Stimulated activated CD8-positive, alpha-beta memory T cell treated with anti-CD3 and anti-CD28 coated beads, Interleukin-2, amount 100 ng/mL, for 1 hour (primary cell): ENCODE measurements at places on chromosomes 13 and 19.

DNA sequence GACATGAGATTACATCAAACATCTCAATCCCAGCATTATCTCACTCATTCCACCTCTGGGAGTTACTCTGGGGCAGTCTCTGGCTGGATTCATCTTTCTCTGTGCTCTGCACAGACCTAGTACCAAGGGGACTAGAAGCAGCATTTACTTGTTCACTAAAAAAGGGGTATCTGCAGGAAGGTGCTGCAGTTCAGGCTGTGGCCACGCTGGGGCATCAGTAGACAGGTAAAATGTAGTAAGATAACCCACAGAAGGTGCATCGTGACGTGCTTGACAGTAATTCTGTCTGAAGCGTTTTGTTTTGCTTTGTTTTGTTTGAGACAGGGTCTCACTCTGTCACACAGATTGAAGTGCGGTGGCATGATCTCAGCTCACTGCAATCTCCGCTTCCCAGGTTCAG lies 29.3 kb downstream of the ZNF564 start:
- no peak for DNase-seq

- DNase-seq: no peak
Observed at GRCh38 chr13:32425158-32425557, 2.8 kb downstream of the N4BP2L1 start.

- no peak for DNase-seq
Observed at GRCh38 chr19:29971648-29972047, 29.6 kb downstream of the URI1 start.

DNA sequence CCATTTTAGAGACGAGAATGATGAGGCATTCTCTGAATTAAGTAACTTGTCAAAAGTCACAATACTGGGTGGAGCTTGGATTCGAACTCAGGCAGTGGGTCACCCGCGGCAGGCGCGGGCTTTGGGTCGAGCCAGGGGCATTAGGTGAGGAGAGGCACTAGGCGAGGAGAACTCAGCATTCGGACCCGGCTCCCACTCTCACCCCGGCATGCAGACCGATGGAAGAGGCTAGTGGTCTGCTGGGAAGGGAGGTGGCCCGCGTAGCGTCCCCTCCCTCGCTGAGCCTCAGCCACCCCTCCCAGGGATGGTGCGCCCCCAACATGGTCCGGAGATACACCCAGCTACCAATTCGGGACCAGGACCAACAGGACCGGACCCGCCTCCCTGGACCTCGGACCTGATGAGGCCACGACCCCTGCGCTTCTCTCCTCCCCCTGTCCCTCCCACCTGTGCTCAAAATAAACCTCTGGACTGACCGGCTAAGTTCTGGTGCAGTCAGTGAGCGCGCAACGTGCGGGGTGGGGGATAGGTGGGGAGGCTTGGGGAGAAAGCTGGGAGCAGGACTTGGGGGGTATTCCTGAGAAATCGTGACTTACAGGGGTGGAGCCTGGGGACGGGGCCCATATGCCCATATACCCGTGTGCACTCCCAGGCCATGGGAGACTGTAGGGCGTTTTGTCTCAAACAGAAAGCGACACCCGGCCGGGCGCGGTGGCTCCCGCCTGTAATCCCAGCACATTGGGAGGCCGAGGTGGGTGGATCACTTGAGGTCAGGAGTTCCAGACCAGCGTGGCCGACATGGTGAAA lies 1.3 kb upstream of the SNAPC2 start:
- DNase-seq: no peak

- DNase-seq: no peak
Observed at GRCh38 chr13:23707674-23708073, 137.5 kb downstream of the TNFRSF19 start.

DNA sequence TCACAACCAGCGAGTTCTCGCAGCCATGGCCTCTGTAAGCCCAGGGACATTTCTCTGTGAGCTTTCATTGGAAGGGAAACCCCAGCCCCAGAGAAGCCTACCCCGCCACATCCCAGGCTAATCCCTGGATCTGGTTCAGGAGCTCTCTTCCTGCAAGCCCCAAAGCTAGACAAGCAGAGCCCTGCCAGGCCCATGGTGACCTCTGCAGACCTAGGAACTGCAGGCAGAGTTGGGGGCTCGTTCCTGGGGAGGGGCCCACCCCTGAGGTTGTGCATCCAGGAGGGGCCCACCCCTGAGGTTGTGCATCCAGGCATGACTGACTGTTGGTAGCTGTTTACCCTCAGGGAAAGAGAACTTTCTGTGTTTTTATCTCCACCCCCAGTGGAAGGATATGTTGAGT lies 21.7 kb downstream of the KCTD15 start:
- no peak for DNase-seq

DNA sequence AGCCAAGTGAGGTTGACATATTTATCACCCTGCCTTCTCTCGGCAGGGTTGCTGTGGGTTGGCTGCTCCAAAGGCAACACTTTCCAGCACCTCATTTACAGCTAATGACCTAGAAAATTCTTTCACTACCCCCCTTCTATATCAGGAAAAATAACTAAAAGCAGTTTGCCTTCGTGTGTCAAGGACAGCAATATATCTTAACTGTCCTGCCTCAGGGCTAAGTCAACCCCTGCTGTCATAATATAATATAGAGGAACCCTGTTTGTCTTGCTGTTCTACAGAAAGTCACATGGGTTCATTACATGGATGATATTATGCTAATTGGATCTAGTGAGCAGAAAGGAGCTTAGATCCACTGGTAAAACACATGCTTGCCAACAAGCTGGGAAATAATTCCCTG lies 28.1 kb upstream of the USP12 start:
- DNase-seq: no peak

- DNase-seq: no peak
Observed at GRCh38 chr19:33063753-33064457, 783 bp downstream of the RHPN2 start.

DNA sequence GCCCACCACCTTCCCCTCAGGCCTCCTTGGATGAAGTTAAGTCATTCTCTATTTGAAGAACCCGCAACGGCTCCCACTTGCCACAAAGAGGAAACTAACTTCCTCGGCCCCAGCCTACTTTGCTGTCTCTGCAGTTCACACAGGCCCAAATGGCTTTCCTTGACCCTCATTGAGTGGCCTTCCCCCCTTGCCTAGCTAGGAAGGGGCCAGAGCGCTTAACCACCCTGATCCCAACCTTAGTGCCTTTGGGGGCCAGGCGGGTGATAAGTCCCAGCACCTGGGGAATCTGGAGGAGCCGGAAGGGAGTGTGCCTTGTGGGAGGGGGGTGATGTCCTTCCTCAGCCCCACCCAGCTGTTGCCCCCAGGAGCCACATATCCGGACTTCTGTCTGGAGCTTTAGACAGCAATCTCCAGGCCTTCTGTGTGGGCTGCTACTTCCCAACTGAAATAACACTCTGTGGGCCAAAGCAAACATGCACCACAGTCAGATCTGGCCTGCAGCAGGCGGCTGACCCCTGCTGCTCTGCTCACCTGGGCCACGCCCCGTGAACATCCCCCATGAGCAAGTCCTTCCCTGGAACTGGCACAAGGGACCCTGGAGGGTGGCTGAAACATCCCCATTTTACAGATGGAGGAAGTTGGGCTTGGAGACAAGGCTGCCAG lies 10.5 kb downstream of the NECTIN2 start:
- no peak for DNase-seq

DNA sequence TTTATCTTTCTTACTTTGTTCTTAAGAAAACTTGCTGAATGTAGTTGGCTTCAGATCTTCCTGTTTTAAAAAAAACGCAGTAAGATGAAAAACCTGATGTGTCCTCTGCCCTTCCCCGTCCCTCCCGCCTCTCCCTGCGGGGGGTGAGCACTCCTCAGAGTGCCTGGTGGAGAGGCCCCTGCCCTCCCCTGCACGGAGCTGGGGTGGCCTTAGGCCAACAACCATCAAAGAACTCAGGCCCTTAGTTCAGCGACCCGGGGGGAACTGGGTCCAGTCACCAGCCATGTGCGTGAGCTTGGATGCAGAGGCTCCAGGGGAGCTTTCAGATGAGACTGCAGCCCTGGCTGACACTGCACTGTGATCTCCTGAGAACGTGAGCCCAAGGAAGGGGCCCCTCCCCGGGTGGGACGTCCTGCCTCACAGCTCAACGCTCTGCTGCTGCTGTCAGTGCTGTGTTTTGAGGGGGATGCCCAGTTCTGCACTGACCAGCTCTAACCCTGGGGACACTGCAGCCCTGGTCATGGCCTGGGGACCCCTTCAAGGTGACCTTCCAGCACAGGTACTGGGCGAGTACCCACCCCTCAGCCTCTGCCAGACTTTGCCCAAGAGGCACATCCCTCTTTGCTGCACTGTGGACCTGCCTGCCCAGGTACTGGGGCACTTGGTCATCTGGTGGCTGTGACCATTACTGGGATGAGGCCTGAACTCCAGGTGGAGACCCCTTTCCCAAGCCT lies 42.7 kb downstream of the ANKRD10 start:
- DNase-seq: no peak

DNA sequence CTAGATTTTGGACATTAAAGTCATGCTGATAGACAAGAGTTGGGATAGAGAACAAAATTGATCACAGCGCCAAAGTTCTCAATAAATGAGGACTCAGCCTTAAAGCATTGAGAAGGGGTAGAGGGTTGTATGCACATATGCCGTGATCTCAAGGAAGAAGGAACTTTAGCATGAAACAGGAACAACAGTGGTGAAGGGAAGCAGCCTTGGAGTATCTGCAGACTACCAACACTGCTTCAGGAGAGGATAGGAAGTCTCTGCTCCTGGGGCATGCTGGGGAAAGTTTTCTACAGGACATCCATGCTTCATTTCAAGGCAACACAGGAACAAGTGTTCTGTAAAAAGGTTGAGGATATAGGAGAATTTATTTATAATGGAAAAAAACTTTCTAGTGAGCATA lies 111.9 kb upstream of the MLNR start:
- DNase-seq: no peak

GRCh38 chr19:884420-885211 lies 8.4 kb downstream of the MED16 start:
- no peak for DNase-seq

GRCh38 chr13:105089858-105090643 lies 1445.4 kb downstream of the EFNB2 start:
- no peak for DNase-seq

DNA sequence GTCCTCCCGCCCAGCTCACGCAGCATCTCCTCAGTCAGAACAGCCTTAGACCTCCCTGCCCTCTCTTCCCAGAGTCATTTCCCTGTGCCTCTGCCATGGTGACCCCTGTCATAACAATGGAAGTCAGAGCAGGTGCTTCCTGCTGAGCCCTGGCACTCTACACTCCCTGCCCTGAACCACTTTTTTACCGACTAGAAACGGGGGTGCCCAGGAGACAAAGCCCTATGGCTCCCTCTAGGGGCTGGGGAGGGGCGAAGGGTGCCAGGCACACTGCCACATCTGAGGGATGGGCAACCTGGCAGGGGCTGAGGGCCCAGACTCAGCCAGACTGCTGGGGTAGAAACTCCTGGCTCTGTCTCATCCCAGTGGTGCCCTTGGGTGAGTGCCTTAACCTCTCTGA lies 16.4 kb downstream of the ZNF574 start:
- no peak for DNase-seq

- no peak for DNase-seq
Observed at GRCh38 chr19:2070436-2070827, 19.4 kb upstream of the MKNK2 start.

GRCh38 chr13:74104661-74105275 lies 29.4 kb downstream of the KLF12 start:
- no peak for DNase-seq

DNA sequence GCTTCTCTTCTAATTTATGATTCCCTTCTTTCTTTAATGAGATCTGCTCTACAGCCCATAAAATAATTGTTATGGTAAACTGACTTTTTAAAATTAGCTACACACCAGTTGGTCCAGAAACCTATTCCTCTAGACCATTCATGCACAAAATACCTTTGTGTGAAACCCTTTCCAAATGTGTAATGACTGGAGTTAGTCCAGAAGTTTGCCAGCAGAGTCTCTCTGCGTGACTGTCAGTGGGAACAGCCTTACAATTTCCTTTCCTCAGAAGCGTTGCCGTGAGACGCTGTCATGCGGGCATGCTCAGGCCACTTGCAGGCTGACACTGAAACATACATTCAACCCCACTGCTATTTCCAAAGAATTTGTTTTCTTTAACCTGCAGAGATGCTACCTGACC lies 965.2 kb downstream of the PCDH9 start:
- DNase-seq: no peak

DNA sequence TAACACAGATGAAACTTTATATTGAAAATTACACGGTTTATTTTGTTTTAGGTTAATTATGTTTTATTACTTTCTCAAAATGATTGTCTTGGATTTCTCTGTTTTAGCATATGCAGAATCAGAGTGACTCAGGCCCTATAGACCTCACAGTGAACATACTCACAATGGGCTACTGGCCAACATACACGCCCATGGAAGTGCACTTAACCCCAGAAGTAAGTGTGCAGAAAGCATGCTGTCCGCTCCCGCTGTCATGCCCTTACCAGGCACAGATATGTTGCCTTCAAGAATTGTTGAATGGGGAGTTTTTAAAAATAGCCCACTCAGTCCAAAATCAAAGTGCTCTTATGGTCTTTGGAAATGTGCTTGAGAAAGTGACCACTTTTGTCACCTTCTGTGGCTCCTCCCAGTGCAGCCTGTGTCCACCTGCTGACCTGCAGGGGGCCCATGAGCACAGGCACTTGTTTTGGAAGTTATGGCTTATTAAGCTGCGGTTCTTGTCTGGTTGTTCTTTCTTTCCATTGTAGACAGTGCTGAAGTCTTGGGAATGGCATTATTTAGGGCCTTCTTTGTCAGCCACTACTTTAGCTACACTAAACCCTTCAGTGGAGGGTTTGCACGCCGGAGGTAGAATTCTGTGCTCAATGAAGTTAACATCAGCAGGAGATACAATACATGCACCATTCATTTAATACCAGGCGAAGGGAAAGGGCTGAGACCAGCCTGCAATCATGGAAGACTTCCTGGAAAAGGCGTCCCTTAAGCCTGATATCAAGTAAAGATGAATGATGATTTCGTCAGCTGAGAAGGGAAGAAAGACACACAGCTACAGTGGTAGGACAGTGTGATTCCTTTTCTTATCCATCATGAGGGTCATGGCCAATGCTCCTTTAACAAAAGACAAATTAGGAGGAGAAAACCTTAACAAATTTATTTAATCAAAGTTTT lies 36.7 kb downstream of the CUL4A start:
- no peak for DNase-seq

GRCh38 chr19:47363758-47364531 lies 14.8 kb downstream of the DHX34 start:
- no peak for DNase-seq

GRCh38 chr19:495402-496111 lies 729 bp upstream of the MADCAM1 start:
- DNase-seq: no peak

- no peak for DNase-seq
Observed at GRCh38 chr13:108797354-108797753, 167.9 kb downstream of the MYO16 start.

GRCh38 chr19:15253061-15253460 lies 20.8 kb upstream of the EPHX3 start:
- no peak for DNase-seq

GRCh38 chr19:39430675-39431593 lies 4.8 kb downstream of the RPS16 start:
- DNase-seq: no peak

DNA sequence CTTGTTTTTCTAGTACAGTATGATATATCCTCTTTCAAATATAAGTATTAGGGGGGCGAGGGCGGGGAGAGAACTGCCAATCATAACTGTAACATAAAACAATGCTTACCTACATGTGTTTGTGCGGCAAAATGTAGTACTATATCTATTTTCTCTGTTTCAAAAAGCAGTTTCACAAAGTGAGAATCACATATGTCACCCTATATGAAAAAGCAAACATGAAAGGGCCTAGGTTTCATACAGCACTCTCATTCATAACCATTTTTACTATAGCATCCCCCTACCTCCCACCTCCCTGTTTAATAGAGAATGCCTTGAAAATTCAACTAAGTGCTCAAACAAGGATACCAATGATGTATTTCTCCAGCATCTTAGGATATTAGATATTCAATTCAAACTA lies 5.2 kb downstream of the TGDS start:
- DNase-seq: no peak
